ENCODE measurements at places on chromosomes 16 and 17.

- DNase-seq = no peak
These were observed 698 bp downstream of the UBE2G1 start for GRCh38 chr17:4365628-4366326.

DNA sequence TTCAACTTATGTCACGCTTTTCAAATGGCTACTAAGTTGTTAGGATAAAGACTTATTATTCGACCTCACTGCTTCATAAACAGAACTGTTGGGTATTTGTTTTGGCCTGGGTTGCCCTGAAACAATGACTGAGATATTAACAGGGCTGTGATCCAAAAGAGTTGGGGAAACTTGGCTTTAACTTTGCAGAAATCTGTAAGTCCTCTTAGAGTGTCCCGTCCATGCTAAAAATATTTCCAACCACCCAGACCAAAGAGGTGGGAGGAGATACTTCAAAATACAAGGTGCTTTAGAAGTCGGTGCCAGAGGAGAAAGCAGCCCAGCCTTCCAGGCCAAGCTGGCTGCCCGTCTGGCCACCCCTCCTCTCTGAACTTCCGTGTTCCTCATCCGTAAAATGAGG, 16.1 kb upstream of the SPATA32 start:
- no peak for DNase-seq

DNA sequence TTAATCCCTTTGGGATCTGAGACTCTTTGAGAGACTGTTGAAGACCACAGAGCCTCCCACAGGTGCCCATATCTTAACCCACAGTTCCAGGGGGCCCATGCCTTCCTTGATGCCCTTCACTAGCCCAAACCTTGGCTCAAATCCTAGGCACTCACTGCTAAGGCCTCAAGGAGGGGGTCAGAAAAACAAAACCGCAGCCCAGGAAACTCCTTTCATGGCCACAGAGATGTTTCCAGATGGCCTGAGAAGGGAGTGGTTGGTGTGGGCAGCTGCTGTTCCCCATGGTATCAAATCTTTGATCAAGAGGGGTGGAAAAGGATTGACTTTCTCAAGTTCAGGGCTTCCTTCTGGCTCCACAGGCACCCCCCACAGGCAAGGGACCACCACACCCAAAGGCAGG, 44.7 kb downstream of the CDH1 start:
- no peak for DNase-seq

- DNase-seq = no peak
These were observed 3.6 kb upstream of the PHF12 start for GRCh38 chr17:28954886-28955285.

GRCh38 chr17:2940352-2940751, 123.1 kb downstream of the OR1D5 start:
- DNase-seq = peak; percentile 56

GRCh38 chr17:50556803-50557202, 3.7 kb upstream of the CACNA1G start:
- no peak for DNase-seq

DNA sequence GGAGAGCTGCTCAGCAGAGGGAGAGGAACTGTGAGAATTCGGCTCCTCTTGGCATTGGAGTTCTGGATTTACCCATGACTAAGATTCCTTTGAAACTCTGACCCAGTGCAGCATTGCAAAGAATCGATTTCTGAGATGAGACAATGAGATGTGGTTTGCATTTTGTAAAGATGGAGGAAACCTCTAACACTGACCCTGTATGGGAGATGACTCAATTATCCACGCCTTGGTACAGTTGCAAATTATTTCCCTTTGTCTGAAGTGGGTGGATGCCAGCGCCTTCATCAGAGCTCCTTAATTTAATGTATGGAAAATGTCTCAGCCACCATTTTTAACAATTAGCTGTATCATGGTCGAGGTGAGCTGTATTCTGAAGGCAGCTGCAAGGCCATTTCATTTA, 53.4 kb downstream of the NUP93 start:
- no peak for DNase-seq

GRCh38 chr16:66841366-66841765, 2.8 kb upstream of the CA7 start:
- no peak for DNase-seq

GRCh38 chr17:2925011-2925410, 128.8 kb downstream of the RAP1GAP2 start:
- no peak for DNase-seq

DNA sequence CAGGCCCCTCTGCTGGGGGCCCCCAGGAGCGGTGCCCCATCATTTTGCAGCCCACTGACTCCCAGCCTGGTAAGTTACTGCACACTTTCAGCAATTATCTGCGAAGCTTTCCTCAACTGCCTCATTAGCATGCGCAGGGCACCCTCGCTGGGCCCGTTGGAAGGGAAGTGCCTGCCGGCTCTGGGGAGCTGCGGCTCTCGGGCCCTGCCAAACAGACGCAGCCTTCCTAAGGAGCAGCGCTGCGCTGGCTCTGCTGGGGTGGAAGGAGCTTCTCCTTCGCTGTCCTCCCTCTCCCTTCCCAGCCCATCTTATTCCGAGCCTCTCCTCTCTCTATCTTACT, 71.0 kb downstream of the RBBP6 start:
- peak; percentile 48 for DNase-seq

DNA sequence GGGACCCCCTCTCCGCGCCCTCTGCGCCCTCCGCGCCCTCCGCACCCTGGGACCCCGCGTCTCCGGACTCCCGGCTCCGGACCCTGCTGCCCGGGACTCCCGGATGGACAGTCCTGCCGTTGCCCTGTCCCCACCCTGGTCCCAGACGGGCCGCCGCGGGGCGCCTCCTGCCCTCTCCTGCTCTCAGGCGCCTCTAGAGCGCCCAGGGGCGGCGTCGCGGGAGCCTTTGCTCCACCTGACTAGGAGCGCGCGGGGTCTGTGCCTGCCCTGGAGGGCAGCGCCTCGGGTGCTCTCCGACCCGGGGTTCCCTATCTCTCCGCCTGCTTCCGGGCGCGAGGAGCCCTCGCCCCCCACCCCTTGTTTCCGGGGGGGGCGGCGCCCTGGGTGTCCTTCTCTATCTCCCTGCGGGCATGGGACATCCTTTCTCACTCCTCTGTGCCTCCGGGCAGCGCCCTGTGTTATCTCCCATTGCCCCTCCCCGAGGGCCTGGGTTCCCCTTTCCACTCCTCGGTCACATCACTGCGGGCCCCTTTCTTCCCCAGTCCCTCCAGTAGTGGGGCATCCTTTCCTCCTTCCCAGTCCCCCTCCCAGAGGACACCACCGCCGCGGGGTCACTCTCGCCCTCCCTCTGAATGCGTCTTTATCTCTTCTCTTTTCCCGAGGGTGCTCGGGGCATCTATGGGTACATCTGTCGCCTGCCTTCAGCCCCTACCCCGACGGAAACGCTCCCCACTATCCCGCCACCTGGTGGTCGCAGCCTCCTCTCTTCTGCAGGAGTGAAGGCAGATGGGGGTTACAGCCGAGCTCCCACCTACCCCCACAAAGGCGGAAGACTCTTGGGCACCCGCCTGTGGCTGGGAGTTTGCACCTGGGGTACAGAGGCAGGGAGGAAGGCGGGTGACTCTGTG, 875 bp downstream of the PRKCB start:
- DNase-seq = no peak

DNA sequence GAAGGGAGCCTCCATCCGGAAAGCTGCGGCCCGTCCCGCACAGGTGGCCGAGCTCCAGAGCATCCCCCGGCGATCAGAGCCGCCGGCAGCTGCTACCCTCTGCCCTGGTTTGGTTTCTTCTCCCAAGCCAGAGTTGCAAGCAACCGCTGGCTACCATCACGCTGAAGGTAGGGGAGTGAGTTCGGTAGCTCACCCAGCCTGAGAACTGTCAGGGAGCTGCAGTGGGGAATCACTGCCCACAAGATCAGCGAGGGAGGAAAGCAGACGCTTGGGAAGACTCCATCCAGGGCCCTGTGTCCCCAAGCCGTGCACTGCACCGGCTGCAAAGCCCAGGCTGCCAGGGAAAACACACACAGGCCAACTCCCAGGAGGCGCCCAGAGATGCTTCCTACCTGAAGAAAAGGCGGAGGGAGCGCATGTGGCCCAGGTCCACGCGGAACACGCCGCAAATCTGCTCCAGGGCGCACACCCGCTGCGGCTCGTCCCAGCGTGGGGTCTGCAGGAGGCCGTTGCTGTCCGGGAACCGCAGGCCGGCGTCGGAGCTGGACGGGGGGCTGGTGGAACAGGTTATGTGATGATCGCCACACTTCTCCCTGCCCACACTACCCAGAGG, 83.3 kb downstream of the TBC1D16 start:
- DNase-seq = no peak

DNA sequence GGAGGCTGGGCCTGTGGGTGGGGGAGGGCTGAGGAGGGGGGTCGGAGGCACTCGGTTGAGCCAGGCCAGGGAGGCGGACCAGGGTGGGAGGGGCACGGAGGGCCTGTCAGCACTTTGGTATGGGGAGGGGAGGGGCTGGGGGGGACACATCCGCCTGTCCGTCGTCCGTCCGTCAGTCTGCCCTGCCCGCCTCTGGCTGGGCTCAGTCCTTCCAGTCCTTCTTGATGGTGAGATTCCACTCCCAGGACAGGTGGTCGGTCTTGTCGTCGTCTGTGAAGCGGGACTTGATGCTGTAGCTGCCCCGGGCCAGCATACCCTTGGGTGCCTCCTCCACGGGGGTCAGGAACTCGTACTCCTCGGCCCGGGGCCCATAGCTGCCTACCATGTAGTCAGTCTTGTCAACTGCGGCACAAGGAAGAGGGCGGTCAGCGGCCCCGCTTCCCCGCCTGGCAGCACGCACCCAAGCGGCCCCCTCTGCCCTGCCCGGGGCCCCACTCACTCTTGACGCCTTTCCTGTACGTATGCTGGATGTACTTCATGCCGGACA, 2.4 kb downstream of the ARHGDIA start:
- no peak for DNase-seq

DNA sequence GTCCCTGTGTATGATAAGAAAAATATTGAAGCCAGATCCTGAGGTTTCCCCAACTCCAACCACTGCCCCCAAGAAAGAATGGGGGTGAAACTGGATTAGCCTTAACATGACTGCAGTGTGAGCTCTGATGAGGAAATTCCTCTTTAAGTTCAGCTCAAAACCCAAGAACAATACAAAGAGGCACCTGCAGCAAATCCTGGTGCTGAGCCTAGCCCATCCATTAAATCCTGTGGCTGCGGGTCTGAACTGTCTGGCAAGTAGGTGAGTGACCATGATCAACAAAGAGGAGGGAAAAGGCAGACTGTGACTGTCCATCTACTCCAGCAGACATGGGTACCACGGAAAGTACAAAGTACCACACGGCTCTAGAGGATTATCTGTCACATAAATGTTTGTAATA, 64.2 kb downstream of the CREBBP start:
- DNase-seq = no peak

DNA sequence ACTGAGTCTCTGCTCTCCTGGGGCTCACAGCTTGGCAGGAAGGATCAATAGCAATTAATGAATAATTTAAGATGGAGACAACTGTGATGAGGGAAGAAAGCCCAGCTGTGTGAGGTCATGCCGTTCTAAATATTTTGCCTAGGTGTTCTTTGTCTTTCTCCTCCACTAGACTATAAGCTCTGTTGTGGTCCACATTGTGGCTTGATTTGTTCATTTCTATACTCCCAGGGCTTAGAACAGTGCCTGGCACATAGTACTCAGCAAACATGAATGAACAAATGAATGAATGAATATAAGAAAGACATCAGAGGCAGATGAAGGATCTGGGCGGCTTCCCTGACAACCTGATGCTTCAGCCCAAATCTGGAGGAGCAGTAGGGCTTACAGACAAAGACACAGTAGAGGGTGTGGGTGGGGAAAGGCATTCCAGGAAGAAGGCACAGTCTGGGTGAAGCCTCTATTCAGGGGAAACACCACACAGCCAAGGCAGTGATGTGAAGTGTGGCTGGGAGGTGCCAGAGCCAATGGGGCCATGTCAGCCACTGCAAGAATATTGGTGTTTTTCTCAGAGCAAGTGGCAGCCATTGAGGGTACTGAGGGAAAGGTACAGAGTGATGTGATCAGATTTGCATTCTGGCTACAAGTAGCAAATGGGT, 8.3 kb downstream of the CDH13 start:
- no peak for DNase-seq

DNA sequence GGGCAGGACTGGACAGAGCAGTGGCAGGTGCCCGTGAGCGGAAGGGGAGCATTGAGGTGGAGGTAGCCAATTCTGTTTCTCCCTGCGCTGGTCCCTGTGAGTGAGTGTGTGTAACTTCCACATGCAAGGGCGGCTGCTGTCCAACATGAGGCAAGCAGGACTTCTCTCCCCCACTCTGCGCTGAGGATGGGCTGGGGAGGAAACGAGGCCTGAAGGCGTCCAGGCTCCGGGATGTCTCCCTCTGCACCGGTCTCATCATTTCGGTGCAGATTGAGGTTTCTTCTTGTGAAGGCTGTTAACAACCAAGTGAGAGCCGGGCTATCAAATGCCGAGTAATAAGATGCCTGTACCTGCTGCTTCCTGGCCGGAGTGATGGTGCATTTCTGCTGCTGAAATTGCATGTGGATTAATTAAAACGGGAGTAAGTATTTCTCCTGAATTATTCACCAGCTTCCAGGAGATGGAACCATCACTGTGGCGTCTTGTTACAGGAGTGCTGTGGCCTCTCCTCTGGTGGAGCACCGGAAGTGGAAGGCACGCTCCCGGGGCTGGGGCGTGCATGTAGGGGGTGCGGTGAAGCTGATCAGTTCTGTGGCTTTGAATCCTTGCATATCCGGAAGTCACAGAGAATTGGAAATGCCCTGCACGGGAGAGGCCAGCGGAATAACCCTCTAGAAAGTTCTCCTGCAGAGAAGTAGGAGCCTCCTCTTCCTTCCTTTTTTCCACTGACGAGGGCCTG, 41.7 kb upstream of the MGAT5B start:
- no peak for DNase-seq

- no peak for DNase-seq
These were observed 11.2 kb downstream of the PIEZO1 start for GRCh38 chr16:88773812-88774291.

GRCh38 chr16:35862242-35862641, 2402.8 kb downstream of the TP53TG3F start:
- DNase-seq = no peak

DNA sequence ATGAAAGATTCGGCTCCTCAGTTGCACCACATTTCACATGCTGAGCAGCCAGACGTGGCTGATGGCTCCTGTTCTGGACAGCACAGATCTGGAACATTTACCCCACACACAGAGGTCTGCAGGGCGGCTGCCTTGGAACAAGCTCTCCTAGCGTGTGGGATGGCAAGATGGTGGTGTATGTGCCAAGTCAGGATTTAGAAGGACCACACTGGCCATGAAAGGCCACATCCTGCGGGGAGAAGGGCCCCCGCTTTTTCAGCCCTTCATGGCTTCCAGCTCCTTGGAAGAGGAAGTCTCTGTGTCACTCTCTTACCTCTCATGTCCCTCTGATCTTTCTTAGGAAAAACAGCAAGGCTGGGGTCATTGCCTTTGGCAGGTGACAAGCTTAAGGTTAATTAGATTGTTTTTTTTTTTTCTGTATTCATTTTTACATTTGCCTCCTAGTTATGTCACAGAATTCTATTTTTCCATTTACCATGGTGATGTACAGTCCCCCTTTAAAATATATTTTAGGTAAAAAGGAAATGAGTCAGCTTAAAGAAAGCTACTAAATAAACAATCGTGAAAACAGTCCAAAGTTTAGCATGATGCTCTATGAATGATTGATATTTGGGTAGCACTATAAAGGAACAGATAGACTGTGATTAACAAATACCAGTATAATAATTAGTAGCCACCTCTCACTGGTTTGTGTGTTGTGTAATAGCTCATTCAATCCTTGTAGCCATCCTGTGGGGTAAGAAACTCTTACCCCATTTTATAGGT, 396.6 kb downstream of the CPPED1 start:
- no peak for DNase-seq

Data from hippocampal formation (tissue), 2 donors.